ENCODE measurements at places on chromosomes 2 and 18.

GRCh38 chr2:236538242-236538641 lies 31.4 kb upstream of the ACKR3 start:
- peak; percentile 15 for DNase-seq

- no peak for DNase-seq
Observed at GRCh38 chr2:8729939-8730338, 48.1 kb downstream of the ID2 start.

DNA sequence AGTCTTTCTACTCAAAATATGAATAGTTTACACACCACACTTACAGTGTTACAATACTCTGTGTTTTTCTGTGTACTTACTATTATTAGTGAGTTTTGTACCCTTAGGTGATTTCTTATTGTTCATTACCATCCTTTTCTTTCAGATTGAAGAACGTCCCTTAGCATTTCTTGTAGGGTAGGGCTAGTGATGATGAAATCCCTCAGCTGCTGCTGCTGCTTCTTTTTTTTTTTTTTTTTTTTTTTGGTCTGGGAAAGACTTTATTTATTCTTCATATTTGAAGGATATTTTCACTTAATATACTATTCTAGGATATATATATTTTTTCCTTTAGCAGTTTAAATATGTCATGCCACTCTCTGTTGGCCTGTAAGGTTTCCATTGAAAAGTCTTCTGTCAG lies 29.0 kb upstream of the SERPINB2 start:
- DNase-seq: no peak

DNA sequence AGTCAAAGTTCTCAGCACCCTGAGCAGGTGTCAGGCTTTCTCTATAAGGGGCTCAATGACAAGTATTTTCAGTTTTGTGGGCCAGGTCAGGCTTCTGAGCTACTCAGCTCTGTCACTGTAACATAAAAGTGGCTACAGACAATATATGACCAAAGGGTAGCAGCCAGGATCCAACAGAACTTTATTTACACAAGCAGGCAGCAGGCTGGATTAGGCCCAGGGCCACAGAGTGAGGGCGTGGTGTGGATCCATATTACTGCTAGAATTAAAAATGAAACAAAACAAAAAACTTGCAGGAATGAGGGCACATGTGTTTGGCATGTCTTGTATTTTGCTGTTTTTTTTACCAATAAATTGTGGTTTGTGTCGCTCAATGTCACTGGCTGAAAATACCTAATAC lies 143.7 kb downstream of the EIPR1 start:
- DNase-seq: no peak

DNA sequence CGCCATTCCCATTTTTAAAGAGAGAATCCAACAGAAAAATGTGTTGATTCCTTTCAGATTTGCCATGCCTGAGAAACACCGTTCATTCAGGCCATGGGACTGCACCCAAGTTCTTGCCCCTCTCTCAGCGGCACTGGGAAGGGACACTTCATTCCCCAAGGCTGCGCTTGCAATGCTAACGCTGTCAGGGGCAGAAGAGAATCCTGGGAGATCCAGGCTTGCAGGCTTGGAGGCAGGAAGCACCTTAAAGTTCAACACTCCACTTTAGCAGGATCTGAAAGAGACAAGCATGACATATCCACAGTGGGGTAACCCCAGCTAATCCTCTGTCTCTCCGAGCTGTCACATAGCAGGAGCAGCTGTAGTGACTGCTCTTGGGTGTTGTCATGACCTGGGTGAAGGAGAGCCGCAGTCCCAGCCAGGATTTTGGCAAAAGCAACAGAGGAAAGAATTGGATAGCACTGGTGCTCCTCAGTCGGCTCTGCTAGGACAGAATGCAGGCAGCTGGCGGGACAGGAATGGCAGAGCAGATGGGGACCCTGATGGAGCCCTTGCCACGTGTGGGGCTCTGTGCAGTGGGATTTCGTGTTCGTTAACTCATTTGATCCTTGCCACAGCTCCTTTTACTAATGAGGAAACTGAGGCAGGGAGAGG lies 22.0 kb upstream of the ODC1 start:
- DNase-seq: no peak

DNA sequence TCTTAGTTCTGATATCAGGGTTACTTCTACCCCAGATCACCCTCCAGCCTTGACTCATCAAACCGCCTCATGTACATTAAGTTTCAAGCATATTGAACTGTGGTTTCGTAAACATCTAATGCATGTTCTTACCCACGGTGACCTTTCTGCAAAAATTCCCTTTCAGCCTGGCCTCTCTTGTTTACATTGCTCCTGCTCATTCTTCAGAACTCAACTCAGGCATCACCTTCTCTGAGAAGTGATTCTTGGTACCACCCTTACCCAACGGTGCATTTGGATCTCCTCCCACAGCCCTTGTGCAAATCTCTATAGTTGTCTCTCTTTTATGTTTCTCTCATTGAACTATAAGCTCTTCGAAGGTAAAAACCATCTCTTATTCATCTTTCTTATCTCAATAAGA lies 503.1 kb upstream of the PKDCC start:
- no peak for DNase-seq

All from activated CD4-positive, alpha-beta T cell treated with anti-CD3 and anti-CD28 coated beads, Interleukin-2, Interleukin-6, amounts not matched to agents 100 ng/mL and 50 ng/mL, durations not matched to agents 16 hours and 8 hours (primary cell).